ENCODE measurements at places on chromosomes 12 and 14.

GRCh38 chr14:73211251-73212040 is 25.9 kb upstream of the PAPLN start:
- DNase-seq: no peak

DNA sequence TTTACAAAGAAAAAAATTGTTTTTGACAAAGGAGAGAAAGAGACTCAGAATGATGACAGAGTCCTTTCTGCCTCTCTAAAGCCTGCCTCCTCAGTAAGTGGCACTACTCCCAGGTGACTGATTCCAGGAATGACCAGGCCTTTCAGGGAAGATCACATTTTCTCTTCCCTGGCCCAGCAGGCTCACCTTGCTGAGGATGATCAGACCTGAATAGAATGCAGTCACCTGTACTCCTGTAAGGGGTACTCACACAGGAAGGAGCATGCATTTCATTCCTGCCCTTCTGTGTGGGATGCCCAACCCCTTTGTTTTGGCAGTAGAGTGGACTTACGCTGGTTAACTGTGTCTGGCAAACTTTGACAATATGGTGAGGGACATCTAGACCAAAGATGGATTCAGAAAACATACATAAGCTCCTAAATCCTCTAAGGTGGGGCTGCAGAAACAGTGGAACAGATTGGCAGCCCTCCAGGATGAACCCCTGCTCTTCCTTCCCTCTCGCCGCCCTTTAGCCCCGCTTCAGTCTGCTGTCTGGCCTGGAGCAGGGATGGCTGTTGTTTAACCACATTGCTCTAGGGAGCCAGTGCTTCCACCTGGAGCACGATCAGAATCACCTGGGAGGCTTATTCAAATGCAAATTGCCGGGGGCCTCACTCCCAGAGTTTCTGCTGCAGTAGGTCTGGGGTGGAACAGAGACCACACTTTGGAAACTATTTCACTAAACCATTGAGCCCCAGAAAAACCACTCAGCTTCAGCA is 29.8 kb downstream of the ERG28 start:
- no peak for DNase-seq

- no peak for DNase-seq
These were observed 136.5 kb upstream of the CPM start for GRCh38 chr12:69069479-69069878.

DNA sequence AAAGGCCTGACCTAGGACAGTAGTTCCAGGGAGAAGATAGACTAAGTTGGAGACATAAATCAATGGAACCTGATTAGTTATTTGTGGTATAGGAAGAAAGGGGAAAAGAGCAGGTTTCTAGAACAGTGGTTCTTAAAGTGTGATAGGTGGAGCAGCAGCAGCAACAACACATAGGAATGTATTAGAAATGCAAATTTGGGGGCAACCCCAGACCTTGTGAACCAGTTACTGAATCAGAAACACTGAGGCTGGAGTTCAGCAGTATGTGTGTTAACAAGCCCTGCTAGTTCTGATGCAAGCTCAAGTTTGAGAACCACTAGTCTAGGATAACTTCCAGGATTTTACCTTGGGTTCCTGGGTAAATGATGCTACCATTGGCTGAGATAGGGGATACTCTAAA is 308.7 kb downstream of the EMP1 start:
- DNase-seq: no peak

- no peak for DNase-seq
These were observed 261.0 kb upstream of the LRIG3 start for GRCh38 chr12:59181196-59181777.

- no peak for DNase-seq
These were observed 41.6 kb downstream of the RNF34 start for GRCh38 chr12:121441555-121441954.

DNA sequence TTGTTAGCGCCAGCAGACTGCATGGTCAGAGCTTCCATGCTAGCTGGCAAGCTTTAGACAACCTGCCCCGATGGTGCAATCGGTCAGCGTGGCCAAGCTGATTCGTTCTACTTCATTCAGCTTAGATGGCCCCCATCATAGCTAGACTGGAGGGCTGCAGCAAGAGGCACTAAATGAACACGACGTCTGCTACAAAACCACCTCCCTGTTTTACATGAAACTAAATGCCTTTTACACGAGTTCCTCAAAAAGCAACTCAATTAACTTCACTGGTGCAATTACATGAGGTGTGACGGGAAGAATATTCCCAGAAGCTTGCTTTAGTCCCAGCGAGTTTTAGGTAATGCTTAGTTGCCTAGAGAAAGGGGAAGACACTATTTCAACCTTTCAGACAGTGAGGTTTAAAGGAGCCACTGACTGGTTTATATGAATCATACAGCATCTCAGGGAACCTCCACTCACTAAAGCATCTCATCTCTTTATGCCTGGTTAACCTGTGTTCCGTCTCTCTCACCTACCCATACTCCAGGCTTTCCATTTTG is 8.4 kb downstream of the NIN start:
- DNase-seq: no peak

- peak; percentile 46 for DNase-seq
These were observed 613 bp downstream of the ARHGEF40 start for GRCh38 chr14:21070610-21071224.

- DNase-seq: no peak
These were observed 595.6 kb upstream of the ATP2B1 start for GRCh38 chr12:90304231-90304630.

Data from RPMI8226 (cell line).